ENCODE measurements at places on chromosomes 5 and 9.

DNA sequence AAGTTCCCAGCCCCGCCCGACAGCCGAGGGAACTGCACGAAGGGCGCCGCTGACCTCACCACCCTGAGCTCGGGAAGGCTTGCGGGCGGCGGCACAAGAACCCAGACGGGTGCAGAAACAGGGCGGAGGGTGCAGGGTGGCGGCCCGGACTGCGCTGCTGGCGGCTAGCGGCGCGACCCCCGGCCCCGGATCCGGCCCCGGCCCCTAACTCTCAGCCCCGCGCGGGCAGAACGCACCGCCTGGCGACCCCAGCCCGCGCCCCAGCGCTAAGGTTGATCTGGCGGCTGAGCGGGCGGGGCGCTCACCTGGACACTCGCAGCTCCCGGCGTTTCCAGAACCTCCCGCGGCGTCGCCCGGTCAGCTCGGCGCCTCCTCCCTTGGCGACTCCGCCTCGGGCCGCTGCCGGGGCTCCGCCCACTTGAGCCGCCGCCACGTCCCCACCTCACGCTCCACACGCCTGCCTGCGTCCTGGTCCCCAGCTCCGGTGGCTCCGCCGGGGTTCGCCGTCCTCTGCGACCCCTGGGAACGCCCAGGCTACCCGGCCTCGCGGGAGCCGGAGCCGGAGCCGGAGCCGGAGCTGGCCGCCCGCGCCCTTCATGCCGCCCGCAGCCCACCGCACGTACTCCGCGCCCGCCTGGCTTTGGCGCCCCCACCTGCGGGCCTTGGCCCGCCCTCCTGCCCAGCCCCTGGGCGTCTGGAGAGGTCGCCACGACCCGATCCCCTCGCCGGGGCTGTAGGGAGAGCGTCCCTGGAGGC, at the start of gene P4HA2:
Gene P4HA2 (minus strand): TSS at position 369 of the 756 bp plus-strand sequence. CDS start 9,227 bp downstream, outside the sequence.
- DNase-seq: peak; percentile 81

DNA sequence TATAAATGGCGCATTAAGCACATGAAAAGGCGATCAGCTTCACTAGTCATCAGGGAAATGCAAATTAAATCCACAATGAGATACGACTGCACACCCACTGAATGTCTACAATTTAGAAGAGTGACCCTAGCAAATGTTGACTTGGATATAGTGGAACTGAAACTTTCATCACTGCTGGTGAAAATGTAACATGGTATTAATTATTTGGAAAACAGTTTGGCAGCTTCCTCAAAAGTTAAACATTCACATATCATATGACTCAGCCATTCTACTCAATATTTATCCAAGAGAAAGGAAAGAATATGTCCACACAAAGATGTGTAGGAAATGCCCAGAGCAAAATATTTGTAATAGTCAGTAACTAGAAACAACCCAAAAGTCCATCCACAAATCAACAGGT, 146.5 kb downstream of the LPAR1 start:
- DNase-seq: peak; percentile 64

GRCh38 chr9:91736311-91736710, 213.7 kb downstream of the ROR2 start:
- no peak for DNase-seq

- peak; percentile 60 for DNase-seq
Observed at GRCh38 chr5:15807871-15808270, 307.9 kb downstream of the FBXL7 start.

- no peak for DNase-seq
Observed at GRCh38 chr5:143188692-143189091, 214.8 kb downstream of the NR3C1 start.

DNA sequence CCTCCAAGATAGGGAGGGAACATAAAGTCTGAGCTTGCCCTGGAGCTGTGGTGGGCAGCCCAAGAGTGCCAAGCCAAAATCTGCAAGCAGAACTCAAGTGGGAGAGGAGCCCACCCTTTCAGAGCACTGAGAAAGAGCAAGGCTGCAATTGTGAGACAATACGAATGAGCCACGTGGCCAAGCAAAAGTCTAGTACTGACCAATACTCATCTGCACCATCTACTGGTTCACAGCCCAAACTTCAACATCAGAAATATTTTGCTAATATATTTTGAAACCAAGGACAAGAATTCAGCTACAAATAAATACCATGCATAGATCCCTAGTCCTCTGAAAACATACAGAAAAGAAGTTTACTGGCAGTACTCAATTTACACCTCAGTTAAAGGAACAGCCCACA, 696.2 kb upstream of the COX7C start:
- no peak for DNase-seq

DNA sequence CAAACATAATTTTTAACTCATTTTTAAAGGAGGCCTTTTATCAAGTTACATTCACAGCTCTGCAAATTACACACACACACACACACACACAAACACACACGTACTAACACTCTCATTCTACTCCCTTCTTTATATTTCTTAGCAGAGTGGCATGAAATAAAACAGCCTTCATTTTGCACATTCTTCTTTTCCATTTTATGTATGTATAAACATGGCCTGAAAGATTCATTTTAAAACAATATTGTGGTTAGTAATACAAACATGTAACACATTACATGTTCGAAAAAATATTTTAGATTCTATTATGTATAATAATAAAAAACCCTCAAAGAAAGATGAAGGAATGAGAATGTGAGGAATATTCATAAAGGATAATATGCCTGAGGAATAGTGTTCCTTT, 86.0 kb upstream of the ITGA2 start:
- no peak for DNase-seq

DNA sequence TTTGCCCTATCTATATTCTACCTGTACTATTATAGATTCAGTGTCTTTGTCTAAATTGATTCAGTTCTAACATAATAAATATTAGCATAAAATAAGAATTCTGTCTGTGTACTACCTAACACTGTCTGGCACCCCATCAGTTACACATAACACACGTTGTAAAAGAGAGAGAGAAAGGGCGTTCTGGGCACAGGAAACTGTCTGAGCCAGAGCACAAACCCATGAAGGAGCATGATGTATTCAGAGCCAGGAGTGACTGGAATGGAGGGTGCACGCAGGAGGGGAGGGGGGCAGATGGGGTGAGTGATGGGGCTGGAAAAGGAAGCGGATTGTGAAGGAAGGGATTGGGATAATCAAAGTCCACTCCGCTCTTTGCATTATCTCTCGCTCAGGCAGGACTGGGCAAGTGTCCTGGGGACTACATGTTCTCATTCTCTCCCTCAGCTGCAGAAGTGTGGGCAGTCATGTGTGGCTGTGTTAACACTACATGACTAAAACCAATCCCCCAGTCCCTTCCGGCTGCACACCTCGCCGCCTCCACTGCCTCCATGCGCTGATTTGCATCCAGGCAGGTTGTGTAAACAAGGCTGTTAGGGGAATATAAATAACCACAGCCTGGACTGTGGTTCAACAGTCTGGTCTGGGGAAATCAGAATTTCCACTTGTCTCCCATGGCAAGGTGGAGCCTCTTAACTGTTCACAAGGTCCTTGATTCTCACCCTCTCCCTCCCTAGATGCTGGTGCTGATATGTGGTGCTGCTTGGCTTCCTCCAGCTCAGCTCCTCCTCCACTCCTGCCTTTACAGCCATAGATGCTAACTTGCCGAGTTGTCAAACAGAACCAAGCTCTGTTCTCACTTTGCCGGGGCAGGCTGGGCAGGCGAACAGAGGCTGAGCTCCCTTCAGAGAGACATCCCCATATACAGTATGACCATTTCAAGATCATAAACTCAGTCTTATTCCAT, 367.5 kb upstream of the BRINP1 start:
- no peak for DNase-seq

- no peak for DNase-seq
Observed at GRCh38 chr5:61371474-61371873, 39.4 kb downstream of the ZSWIM6 start.

DNA sequence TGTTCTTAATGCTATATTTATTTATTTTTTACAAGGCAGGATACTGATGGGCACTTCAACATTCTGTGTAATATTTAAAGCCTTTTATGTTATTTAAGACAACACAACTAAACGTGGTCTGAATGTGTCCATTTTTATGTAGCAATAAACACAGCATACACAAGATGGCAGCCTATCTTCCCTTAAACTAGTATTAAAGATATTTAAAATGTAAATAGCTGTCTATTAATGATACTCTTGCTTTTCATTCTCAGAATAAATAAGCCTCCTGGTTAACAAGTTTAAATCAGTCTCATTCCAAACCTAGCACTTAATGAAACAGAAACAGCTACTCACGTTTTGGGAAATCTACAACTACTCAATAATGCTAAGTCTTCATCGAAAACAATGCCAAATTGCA, 315.7 kb downstream of the MCTP1 start:
- DNase-seq: peak; percentile 14

GRCh38 chr9:93673021-93673838, 96.8 kb downstream of the PHF2 start:
- peak; percentile 8 for DNase-seq

DNA sequence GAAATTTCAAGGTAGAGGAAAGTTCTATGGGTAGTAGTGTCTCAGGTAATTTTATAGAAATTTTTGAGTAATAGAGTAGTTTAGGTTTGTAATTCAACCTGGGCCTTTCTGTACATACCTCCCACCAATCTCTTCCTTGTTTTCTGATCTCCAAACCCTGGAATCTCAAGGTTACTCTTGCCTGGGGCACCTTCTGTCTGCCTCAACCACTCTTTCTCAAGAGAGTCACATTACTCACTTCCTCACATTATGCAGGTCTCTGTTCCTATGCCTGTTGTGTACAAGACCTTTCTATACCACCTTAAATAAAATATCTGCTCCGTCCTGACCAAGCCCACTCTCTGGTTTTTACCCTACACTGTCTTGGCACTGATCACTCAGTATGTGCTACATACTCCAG, 412.6 kb upstream of the CTNND2 start:
- no peak for DNase-seq

DNA sequence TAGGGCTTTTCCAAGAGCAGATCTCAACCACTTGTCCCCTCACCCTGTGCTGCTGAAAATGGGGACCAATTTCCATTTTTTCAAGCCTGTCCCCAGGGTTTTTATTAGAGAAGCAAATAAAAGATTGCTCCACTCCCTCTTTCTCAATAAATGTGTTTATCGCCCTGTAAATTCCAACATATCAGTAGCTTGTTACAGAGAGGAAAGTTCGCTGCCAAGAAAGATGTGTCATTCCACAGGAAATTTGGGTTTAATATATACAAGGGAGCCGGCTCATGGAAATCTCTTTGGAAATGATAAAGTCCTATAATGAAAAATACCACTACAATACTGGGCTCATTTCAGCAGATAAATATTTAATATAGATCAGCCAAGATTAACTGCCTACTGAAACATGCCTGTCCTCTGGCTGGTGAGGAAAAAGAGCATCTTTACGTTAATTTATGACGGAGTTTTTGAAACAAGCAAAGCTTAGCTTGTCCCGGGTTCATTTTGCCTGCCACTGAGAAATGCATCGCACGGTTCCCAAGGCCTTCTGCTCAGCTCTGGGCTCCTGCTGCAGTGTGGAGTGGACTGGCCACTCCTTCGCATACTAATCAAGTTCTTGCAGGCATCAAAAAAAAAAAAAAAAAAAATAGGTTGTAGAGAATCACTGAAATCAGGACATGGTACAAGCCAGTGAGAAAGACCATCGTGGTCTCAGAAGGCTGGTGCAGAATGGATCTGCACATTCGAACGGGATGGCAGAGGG, 84.5 kb downstream of the BRINP1 start:
- DNase-seq: peak; percentile 28

GRCh38 chr5:170760113-170760512, 23.4 kb upstream of the GABRP start:
- no peak for DNase-seq

DNA sequence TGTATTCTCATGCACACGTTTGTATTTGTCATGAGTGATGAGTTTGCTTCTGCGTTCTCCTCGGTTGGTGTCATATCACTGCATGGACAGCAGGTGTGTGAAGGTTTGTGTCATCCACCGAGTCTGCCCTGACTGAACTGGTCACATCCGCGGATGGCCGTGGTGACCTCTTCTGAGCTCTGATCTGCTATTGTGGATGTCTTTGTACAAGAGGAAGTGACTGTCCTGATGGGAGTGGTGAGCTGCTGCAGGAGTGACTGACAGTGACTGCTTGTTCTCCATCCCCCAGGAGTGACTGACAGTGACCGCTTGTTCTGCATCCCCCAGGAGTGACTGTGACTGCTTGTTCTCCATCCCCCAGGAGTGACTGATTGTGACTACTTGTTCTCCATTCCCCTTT, 69.9 kb downstream of the EHMT1 start:
- DNase-seq: no peak

- DNase-seq: no peak
Observed at GRCh38 chr9:117644932-117645636, 59.1 kb upstream of the TLR4 start.

DNA sequence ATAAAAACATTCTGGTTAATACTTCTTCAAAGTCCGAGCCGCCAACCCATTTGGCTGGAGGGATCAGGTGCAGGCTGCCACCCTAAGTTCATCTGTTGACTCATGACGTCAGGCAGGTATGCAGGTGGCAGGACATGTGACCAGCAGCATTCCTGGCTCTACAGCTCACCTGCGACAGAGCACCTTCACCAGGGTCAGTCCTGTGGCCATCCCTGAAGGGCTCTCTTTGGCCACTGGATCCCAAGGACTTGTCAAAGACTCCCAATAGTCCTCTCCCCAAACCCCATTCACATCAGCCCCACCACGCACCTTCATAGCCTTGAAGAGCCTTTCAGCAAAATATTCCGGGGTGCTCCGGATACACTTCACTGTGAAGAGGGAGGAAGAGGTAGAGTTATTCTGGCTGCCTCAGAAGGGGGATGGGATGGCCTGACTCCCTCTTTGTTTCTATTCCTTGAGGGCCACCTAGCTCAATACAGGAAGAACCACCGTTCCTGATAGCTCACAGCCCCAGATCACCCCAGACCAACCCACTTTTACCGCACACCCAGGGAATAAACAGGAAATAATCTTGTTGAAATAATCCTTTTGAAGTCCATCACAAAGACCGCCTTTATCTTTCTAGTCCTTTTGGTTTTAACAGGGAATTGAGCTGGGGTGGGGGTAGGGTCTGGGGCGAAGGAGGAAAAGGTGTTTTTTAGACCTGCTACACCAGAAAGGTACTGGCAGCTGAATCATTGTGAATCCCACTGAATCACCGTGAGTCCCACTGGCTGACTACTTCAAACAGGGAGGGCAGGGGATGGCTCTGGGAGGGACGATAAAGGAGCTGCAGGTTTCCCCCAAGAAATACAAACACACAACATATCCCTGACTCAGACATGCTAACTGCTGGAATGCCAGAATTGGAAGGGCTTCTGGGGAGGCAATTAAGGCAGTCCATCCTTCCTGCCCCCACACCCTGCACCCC, 26.4 kb downstream of the ANXA6 start:
- no peak for DNase-seq

All from fibroblast of skin of right biceps (primary cell).